ENCODE measurements at places on chromosomes 3 and 15.

- DNase-seq = peak; percentile 22
These were observed 29.2 kb downstream of the EPHB3 start for GRCh38 chr3:184590795-184591194.

- DNase-seq = no peak
These were observed 3.1 kb downstream of the CMC1 start for GRCh38 chr3:28244491-28244890.

GRCh38 chr3:155701882-155702465 lies 42.9 kb downstream of the PLCH1 start:
- peak; percentile 63 for DNase-seq

- no peak for DNase-seq
These were observed 225.7 kb upstream of the PPP2R3A start for GRCh38 chr3:135739779-135740178.

Data from NCI-H2171 treated with DMSO at 0.1 percent for 48 hours (cell line).